ENCODE measurements at places on chromosomes 1 and 21.
A peak's percentile ranks its signal among the peaks of the same experiment; 100 is the strongest.

GRCh38 chr1:31445951-31446350 is 32.9 kb downstream of the SERINC2 start:
- no peak for DNase-seq

DNA sequence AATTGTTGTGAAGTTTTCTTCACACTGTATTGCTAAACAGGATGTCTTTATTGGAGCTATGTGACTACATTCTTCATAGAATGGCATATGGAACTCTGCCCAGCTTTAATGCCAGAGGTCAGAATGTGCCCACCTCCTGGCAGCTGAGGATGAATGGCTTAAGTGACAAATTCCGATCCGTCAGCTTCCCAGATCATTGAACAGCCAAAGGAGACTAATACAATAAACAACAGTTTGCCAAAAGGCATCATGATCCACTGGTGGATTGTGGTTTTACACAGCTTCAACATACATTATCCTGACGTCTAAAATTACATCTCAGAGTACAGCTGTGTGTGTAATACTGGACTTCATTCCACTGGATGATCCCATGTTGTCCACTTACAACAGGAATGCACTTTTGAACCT is 68.7 kb upstream of the C1orf105 start:
- DNase-seq: peak; percentile 41

DNA sequence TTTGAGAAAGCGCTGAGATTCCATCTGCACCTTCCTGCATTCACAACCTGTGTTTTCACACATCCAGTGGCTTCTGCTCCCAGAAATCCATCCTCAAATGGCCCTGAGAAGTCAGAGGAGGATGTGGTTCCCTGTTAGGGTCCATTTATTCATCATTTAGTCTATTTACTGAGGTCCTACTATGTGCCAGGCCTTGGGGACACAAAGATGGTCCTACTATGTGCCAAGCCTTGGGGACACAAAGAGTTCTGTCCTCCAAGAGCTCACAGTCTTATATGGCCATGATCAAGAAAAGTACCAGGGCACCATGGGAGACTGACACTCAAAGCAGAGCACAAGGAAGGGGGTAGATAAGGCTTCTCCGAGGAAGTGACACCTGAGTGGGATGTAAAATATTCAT is 147.1 kb upstream of the ATP1B1 start:
- DNase-seq: no peak

DNA sequence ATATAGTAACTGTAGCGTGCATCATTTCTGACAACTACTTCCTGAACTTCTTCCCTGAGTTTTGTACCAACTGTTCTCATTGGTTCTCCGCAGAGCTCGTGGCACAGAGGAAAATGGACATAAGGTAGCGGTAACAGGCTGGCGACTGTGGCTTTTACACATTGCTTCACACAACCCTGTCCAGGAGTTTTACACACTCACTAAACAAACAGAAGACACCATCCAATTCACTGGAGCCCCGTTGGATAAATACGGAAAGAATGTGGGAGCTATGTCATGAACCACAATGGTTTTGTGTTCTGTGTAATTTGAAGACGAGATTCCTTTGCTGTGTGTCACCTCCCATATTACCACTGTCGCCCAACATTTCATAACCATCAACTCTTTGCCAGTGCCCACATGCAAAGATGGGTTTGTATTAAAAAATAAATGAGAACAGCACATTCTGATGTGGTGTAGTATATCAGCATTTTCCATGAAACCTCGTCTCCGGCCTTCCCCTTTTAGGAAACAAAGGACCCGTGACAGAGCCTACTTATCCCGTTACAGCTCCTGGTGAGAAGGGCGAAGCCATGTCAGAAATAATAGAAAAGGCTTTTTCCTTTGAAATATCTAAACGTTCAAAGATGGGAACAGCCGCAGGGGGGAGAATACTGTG is 47.4 kb upstream of the ENAH start:
- DNase-seq: no peak

DNA sequence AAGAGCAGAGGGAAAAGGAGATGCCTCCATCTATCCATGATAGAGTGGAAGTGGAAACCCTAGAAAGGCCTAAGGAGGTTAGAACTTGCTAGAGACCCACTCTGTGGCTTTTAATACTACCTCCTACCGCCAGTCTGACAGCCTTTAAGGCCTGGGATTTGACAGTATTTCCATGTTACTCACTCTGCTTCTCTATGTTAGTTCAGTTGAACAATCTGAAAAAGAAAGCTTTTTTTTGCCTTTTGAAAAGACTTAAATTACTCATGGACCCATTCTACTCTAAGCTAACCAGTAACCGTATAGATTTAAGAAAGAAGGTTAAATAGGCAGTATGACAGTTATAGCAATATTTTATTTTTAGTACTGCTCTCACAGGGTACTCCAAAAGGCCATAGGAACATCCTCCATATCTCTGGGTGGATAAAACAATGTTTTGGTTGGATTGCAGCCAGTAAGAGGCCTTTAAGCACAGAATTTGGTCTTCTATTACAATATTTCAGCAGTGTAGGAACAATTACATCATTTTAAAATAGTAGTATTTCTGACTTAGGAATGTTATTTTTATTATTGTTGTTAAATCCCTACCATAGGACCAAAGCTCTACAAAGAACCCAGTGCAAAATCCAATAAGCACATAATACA is 15.9 kb upstream of the GPR25 start:
- no peak for DNase-seq

- no peak for DNase-seq
These were observed 105.5 kb downstream of the FASLG start for GRCh38 chr1:172764378-172764777.

GRCh38 chr21:35336534-35336933 is 287.4 kb upstream of the RUNX1 start:
- no peak for DNase-seq

- no peak for DNase-seq
These were observed 6.6 kb downstream of the BATF3 start for GRCh38 chr1:212692774-212693644.

- no peak for DNase-seq
These were observed 815.5 kb upstream of the ADGRL4 start for GRCh38 chr1:79822053-79822452.

DNA sequence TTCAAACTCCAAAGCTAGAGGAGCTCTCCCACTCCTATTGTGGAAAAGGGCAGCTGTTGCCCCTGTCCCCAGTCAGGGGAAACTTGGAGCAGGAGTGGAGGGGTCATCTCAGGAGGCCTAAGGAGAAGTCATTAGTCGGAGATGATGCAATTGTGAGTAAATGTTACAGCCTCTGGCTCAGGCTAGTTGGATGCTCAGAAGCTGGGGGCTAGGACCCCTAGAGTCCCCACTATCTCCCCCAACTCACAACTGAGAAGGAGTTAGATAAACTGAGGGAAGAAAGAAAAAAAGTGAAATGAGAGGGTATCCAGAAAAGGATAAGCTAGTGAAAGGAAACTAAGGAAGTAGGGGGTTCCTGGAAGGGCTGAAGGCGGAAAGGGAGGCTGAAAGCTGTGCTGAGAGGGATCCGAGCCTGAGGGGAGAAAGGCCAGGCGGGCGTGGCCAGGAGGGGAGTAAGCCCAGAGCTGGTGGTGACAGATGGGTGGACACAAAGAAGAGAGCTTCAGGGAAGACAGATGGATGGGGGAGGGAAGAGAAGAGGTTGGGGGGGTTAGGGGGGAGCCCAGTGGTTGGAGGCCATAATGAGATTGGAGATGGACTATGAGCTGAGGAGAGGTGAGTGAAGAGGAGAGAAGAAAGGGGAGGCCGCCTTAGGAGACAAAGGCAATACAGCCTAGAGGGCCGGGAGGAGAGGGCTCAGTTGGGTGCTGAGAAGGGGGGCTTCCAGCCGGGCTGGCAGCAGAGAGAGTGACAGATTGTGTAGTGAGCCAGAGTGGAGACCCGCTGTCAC is 4.5 kb upstream of the NHLH1 start:
- no peak for DNase-seq

DNA sequence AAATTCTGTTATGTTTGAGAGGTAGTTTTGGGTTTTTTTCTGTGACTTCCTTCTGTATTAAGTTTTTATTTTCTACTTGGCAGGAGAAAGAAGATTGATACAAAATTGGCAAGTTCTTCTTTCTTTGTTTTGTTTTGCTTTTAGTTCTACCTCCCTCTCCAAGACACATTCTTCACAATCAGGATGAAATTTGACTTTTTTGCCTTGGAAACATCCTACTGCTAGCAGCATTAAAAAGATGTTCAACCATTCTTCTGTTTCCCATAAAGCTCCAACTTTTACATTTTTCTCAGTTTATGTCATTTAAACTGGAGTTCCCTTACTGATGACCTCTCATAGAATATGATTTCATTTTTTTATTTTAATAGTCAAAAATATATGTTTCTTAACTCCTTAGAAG is 234.8 kb downstream of the NCAM2 start:
- DNase-seq: no peak

All from NCI-H526 treated with DMSO at 0.1 percent for 48 hours (cell line).